ENCODE measurements at places on chromosomes 2 and 18.

- H3K4me3 ChIP-seq, result no peak overlapping the region
- peaks cover 5% of the 10 kb centered on the region for H3K27me3 ChIP-seq
- no peak overlapping the region for H3K27ac ChIP-seq
- H3K4me1 ChIP-seq, result no peaks in the 10 kb centered on the region
Measured at GRCh38 chr2:191800874-191801273, 46.0 kb downstream of the CAVIN2 start.

DNA sequence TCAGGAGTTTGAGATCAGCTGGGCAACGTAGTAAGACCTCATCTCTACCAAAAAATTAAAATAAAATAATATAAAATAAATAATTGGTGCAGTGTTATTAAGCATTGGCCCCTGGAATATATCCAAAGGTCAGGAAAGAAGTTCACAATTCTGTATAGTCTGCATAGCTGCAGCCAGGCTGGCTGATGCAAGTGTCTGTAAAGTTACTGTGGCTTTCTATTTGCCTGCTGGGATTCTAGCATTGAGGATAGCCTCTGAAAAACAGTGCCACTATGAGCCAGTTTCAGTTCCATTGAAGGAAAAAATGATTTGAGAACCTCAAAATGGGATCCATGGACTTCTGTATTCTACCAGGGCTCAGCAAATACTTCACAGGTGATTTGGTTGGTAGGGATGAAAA is 208.6 kb downstream of the PARD3B start:
- no peak for DNase-seq
- no peaks in the 10 kb centered on the region for H3K27me3 ChIP-seq
- peaks cover 8% of the 10 kb centered on the region for H3K4me1 ChIP-seq
- no peak overlapping the region for H3K27ac ChIP-seq

- no peak overlapping the region for H3K4me3 ChIP-seq
- no peak overlapping the region for H3K27ac ChIP-seq
- H3K36me3 ChIP-seq, result no peaks in the 10 kb centered on the region
- H3K27me3 ChIP-seq, result no peaks in the 10 kb centered on the region
- DNase-seq, result no peak
- no peaks in the 10 kb centered on the region for H3K4me1 ChIP-seq
Measured at GRCh38 chr18:6781142-6781714, 51.7 kb downstream of the ARHGAP28 start.

DNA sequence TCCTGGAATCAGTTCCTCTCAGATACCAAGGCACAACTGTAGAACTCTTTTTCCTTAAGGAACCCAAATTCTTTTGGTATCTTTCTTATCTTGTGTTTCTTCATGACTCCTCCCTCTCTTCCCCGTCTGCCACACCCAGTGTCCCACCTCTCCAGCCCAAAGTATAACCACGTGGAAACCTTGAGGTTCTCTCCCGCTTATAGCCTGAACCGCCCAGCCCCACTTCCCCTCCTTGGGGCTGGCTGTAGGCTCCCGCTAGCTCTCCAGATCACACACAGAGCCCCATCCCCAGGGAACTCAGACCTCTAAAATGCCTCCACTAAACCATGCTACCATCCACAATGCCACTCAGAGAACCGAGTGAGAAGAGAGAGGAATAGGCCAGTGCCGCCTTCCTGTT is 87.5 kb downstream of the MAPRE2 start:
- peaks cover 80% of the 10 kb centered on the region for H3K36me3 ChIP-seq
- peak overlapping the region; percentile 44 for H3K27ac ChIP-seq
- peaks cover 4% of the 10 kb centered on the region for H3K4me1 ChIP-seq
- no peaks in the 10 kb centered on the region for H3K27me3 ChIP-seq
- H3K4me3 ChIP-seq, result no peak overlapping the region

- no peak overlapping the region for H3K4me3 ChIP-seq
- H3K27ac ChIP-seq, result no peak overlapping the region
- no peaks in the 10 kb centered on the region for H3K4me1 ChIP-seq
- no peaks in the 10 kb centered on the region for H3K27me3 ChIP-seq
- no peak for DNase-seq
Measured at GRCh38 chr2:190188289-190188688, 125.8 kb upstream of the MSTN start.

GRCh38 chr2:126910637-126911036 is 11.9 kb downstream of the TEX51 start:
- no peaks in the 10 kb centered on the region for H3K27me3 ChIP-seq
- H3K4me3 ChIP-seq, result no peak overlapping the region
- no peaks in the 10 kb centered on the region for H3K36me3 ChIP-seq
- no peak for DNase-seq
- no peaks in the 10 kb centered on the region for H3K4me1 ChIP-seq
- no peak overlapping the region for H3K27ac ChIP-seq

DNA sequence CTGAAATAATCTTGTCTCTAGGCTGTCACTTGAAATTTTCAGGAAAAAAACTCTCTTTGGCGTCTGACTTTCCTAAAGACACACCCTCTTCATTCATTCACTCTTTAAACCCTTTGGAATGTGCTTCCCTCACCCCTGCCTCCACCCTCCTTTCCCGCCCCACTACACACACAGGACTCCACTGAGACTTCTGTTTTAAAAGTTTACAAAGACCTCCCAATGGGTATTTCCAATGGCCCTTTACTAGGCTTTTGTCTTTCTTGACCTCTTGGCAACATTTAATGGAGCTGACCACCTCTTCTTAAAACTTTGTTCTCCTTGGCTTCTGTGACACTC is 96.1 kb downstream of the RBMS1 start:
- H3K4me3 ChIP-seq, result no peak overlapping the region
- H3K4me1 ChIP-seq, result peaks cover 54% of the 10 kb centered on the region
- H3K27ac ChIP-seq, result no peak overlapping the region
- no peak for DNase-seq
- peaks cover 16% of the 10 kb centered on the region for H3K36me3 ChIP-seq

Data from activated T-cell treated with anti-CD3 and anti-CD28 coated beads, Interleukin-2, amount 50 U/mL, for 24 hours (primary cell).